Activated T-cell treated with anti-CD3 and anti-CD28 coated beads for 24 hours (primary cell): ENCODE measurements at places on chromosomes 2 and 18.

DNA sequence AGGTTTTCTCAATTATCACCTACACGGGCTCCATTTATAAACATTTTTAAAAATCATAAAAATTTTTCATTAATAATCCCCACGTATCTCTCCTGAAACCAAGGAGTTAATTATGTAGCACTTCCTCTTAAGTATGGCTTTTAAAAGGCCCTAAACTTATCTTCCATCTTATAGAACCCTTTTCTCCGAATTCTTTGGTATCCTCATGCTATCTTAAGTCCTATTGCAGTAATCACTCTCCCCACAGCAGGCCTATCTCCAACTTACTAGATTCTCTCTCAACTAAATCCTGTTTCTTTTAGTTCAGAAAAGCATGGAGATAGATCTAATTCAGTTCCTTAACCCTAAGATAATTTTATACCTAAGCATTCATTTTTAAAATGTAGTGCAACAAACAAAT, 26.2 kb downstream of the RPRD1A start:
- DNase-seq: no peak

DNA sequence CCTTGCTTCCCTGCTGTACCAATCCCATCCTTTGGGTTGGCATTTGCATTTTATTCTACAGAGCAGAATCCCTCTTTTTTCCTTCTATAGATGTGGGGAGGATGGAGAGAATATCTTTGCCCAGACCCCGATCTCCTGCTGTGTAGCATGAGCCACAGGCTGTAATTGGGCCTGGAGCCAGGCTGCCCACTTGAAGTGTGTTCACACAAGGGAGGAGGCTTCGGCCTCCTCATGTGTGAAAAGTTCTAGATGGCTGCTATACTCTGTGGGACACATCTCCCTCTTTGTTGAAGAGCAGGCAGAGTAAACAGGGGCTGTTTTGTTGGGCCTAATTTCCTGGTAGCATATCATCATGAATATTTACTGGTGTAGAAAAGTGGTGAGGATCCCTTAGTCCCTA, 126.3 kb downstream of the XRCC5 start:
- no peak for DNase-seq

DNA sequence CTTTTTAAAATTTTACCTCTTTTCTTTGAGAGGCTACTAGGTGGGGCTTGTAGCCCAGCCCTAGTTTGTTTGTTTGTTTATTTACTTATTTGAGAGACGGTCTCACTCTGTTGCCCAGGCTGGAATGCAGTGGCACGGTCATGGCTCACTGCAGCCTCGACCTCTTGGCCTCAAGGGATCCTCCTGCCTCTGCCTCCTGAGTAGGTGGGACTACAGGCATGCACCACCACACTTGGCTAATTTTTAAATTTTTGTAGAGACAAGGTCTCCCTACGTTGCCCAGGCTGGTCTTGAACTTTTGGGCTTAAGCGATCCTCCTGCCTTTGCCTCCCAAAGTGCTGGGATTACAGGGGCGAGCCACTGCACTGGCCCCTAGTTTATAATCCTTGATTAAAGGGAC, 35.0 kb downstream of the ERLEC1 start:
- DNase-seq: no peak

GRCh38 chr2:211611621-211612020, 927.0 kb downstream of the ERBB4 start:
- no peak for DNase-seq

GRCh38 chr2:24724111-24724775, 68.9 kb downstream of the PTRHD1 start:
- DNase-seq: no peak

DNA sequence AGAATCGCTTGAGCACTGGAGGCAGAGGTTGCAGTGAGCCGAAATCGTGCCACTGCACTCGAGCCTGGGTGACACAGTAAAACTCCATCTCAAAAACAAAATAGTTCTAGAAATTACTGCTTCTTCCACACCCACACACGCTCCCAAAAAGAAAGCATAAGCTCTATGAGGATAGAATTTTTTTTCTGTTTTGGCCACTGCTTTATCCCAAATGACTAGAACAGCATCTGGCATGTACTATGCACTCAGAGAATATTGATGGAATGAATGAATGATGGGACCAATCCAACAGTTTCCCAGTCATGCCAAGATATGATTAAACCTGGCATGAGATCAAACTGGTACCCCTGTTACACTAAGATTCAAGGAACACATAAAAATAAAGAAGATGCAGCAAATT, 455.4 kb upstream of the CHAC2 start:
- DNase-seq: no peak

DNA sequence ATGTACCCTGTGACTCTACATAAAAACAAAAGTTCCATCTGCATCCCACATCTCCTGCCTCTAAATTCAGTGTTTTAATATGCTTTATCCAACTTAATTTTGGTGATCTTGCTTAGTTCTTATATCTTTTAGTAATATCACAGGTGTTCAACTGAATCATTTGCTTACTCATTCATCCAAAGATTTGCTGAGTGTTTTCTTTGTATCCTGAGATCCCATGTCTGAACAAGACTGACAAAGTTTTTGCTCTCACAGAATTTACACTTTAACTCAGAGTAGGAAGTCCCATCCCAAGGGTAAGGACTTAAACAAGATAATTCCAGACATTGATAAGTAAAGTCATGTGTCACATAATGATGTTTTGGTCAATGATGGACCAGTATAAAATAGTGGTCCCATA, 87.0 kb downstream of the FSIP2 start:
- DNase-seq: no peak

- DNase-seq: no peak
Observed at GRCh38 chr2:46653539-46653938, 174.2 kb downstream of the TMEM247 start.

DNA sequence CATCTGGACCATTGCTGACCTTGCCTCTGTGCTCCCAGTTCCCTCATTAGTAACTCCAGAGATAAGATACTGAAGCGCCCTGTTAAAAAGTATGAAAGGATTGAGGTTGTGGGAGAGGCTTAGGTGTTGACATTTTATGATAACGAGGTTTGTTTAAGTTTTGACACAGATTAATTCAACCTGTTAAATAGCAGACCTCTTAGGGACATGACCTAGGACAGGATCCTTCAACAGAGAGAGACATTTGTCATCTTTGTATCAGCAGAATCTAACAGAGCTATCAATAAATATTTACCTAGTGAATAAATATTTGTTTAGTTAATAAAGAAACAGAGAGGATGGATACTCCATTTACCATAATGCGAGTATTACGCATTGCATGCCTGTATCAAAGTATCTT, 99.5 kb downstream of the DCC start:
- DNase-seq: no peak

- no peak for DNase-seq
Observed at GRCh38 chr2:71790226-71791060, 337.1 kb downstream of the DYSF start.
